Stimulated activated CD8-positive, alpha-beta memory T cell treated with anti-CD3 and anti-CD28 coated beads, Interleukin-12 subunit alpha, Interleukin-12 subunit beta, amount 100 ng/mL, for 1 hour (primary cell): ENCODE measurements at places on chromosomes 1 and 21.

DNA sequence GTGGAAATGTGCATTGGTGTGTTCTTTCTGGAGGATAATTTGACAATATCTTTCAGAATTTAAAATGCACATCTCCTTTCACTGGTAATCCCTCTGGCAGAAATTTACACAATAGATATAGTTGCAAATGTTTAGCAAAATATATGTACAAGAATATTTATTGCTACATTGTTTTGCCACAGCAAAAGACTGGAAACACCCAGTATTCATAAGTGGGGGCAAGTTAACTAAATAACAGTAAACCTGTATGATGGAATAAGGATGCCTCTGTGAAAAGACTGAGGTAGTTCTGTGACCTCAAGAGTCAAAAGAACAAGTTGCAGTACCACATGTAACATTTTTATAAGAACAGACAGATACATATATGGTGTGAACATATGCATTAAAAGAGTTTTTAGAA lies 13.7 kb upstream of the TADA1 start:
- DNase-seq = no peak

DNA sequence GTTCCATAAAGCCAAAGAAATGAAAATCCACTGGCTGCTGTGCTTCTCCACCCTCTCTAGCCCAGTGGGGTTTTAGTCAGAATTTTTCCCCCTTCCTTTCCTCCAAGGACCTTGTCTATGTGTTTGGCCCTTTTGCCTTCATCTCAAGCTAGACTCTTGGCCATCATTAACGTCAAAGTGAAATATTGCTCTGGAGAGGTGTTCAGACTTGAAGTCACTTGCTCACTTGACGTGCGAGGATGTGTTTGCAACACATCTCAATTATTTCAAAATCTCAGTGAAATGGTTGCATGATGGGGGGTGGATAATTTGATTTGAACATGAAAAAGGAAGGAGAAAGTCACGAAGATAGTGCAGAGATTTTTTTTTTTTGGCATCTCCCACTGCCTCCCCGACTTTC lies 13.6 kb downstream of the EVA1C start:
- DNase-seq = no peak

GRCh38 chr1:234980291-234980644 lies 148.4 kb downstream of the TOMM20 start:
- no peak for DNase-seq

DNA sequence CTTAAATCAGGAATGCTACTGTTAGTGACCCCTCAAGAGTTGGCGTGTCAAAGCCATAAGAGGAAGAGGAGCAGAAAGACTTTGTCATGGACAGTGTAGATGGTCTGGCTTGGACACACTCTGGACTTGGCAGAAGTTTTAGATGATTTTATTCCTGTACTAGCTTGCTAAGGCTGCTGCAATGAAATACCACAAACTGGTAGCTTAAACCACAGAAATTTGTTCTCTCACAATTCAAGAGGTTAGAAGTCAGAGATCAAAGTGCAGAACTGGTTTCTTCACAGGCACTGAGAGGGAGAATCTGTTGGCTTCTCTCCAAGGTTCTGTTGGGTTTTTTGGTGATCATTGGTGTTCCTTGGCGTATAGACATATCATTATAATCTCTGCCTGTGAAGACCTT lies 869.8 kb upstream of the B3GALT2 start:
- no peak for DNase-seq

DNA sequence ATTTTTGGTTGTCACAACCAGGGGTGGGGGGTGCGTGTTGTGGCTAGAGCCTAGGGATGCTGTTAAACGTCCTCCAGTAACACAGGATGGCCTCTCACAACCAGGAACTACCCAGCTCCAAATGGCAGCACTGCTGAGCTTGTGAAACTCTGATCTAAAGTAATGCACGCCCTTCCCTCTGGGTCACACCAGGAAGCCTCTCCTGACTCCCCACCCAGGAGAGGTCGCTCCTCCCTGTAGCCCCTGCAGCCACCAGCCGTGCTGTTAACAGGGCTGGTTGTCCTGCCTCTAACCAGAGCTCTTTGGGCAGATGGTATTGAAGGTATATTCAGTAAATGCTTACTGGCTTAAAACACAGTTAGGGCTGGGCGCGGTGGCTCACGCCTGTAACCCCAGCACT lies 73.2 kb downstream of the NKAIN1 start:
- DNase-seq = no peak

DNA sequence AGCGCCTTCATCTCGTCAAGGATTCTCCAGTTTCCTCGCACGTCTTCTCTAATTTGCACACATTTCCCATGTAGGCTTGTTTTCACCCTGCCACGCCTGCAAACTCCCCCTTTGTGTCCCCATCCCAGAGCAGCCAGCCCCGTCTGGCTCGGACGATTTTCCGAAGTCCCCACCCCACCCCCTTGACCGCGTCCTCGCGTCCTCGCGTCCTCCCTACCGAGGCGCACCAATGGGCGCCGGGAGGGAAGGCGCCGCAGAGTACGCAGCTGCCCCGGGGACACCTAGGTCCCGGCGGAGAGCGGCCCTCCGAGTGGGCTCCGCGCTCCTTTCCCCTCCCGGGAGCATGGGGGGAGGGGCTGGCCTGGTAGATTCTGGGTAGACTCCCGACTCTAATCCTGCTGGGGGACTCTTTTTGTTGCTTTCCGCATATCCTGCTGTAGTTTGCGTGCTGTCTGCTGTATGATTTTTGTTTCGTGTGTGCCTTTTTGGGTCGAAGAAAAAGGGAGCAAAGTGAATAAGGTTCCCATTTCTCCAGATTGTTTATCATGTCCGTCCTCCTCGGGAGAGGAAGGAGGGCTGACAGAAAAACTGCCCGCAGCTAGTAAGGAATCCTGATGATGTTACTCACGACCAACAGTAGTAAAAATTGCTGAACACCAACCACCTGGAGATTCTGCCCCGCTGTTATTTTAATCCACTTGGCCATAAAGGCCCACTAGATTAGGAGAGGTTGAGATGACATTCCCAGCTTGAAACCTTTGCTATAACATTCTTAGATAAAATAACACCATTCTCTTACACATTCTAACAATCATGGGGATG lies 1.5 kb downstream of the CACHD1 start:
- DNase-seq = no peak

GRCh38 chr1:51744506-51745303 lies 127.8 kb downstream of the OSBPL9 start:
- no peak for DNase-seq

GRCh38 chr1:94272388-94272787 lies 35.0 kb upstream of the ARHGAP29 start:
- DNase-seq = no peak

DNA sequence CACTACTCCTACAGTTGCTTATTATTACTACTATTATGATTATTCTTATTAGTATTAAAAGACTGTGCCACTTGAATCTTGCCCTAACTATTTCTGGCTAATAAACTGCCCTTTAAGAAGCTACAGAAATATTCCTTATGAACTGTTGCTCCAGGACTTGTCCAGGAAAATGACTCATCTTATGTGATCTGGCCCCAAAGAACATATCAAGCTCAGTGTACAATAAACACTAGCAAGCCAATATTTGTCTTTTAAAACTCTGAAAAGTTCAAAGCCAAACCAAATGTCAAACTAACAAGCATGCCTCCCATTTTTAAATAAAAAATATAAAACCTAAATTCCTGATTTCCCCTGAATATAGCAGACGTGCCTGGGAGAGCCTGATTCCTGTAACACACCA lies 88.7 kb upstream of the SIM2 start:
- DNase-seq = no peak

- no peak for DNase-seq
Measured at GRCh38 chr1:29222686-29223085, 8.0 kb downstream of the MECR start.

DNA sequence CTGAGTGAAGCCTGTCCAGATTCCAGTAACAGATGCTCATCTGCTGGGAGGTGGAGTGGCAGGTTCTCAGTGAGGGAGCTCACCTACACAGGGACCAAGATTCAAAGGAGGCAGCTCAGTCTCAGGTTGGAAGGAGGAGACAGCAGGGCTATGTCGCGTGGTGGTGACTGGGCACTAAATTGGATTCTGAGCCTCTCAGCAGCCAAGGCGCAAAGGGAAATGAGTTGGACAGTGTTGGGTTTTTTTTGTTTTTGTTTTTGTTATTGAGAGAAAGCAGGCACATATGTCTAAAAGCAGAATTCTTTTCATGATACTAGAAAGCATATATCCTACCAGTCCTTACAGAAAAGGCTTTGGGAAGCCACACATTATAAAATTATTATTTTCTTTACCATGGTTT lies 26.2 kb downstream of the UMODL1 start:
- no peak for DNase-seq

DNA sequence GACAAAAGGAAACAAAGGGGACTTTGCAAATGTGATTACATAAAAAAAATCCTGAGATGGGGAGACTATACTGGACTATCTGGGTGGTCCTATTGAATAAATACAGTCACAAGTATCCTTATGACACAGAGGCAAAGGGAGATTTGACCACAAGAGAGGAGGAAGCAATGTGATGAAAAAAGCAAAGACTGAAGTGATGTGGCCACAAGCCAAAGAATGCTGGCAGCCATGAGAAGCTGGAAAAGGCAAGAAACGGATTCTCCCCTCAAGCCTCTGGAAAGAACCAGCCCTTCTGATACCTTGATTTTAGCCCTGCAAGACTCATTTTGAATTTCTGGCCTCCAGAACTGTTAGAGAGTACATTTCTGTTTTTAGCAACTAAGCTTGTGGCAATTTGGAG lies 36.4 kb downstream of the OLFML2B start:
- no peak for DNase-seq

GRCh38 chr1:227546059-227546458 lies 17.3 kb upstream of the ZNF678 start:
- DNase-seq = no peak

- no peak for DNase-seq
Measured at GRCh38 chr21:38556390-38556789, 58.1 kb upstream of the ERG start.

DNA sequence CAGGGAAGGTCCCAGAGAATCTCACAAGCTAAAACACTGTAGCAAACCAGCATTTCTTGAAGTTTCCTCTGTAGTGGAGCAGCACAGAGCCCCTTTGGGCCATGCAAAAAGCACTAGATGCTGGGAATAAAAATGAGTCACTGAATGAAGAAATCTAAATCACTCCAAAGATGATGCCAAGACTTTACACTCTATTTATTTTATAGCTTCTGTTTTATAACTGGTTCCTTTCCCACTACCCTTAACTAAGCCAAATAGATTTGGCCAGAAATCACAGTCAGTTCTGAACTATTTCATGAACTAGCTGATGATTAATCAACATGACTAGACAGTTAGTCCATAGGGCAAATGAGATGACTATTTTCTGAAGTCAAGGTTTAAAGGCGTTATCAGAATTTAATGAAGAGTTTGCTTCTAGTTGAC lies 89.5 kb downstream of the SCMH1 start:
- no peak for DNase-seq

GRCh38 chr1:192601567-192601966 lies 26.0 kb downstream of the RGS1 start:
- DNase-seq = no peak

DNA sequence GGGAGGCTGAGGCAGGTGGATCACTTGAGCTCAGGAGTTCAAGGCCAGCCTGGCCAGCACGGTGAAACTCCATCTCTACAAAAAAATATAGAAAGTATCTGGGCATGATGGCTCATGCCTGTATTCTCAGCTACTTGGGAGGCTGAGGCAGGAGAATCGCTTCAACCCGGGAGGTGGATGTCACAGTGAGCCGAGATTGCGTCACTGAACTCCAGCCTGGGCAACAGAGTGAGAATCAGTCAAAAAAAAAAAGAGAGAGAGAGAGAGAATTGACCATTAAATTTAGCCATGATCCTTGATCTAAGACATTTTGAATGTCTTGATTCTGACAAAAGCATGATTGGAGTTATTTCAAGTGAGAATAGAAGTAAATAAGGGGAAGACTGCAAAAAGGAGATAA lies 19.1 kb downstream of the RBM11 start:
- no peak for DNase-seq

- DNase-seq = no peak
Measured at GRCh38 chr1:201850053-201850397, 21.1 kb downstream of the IPO9 start.

- no peak for DNase-seq
Measured at GRCh38 chr1:195745189-195746010, 862.8 kb downstream of the KCNT2 start.

GRCh38 chr1:12179111-12179519 lies 12.3 kb downstream of the TNFRSF1B start:
- peak; percentile 78 for DNase-seq

DNA sequence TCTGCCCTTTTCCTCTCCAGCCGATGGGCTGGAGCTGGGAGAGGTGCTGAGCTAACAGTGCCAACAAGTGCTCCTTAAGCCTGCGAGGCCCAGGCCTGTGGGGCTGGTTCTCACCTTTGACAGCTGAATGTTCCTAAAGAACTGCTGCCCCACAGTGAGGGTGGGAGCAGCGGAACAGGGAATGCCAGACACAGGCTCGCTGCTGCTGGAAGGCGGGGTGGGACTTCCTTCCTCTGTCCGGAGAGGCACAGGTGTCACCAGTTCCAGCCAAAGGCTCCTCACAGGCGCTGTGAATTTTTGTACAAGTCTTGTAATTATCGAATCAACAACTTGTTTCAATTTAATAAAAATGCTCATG lies 47.1 kb downstream of the COQ8A start:
- no peak for DNase-seq

DNA sequence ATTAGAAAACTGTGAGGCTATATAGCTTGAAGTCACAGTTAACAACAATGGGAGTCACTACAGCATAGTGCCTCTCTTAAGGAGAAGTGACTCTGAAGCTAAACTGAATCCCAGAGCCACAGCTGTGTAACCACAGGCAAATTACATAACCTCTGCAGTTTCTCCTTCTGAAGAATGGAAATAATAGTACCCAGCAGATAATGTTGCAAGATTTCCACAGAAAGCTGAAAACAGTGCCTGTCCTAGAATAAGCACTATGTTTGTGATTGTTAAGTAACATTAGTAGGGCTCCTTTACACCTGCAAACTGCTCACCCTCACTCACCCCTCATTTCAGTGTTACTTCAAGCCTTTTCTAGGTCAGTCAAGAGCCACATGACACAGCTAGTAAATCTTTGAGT lies 886.7 kb downstream of the PLA2G4A start:
- DNase-seq = no peak

- DNase-seq = peak; percentile 39
Measured at GRCh38 chr1:109277434-109278204, 5.3 kb downstream of the PSRC1 start.

DNA sequence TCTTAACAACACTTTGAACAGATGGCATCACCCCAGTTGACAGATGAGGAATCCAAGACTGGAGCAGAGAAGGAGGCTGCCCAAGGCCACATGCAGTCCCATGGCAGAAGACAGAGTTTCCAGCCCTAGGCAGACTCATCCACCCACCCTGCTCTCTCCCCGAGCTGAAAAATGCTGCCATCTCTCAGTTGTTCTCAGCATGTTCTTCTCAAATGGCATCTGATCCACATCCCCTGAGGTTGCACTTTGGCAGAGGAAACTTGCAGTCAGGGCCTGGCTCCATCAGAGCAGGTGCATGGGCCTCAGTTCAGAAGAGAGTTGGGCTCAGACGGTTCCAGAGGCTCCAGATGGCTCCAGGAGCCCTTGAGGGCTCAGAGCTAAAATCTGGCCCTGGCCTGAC lies 709.4 kb downstream of the MATN1 start:
- DNase-seq = no peak
